Activated naive CD8-positive, alpha-beta T cell treated with anti-CD3 and anti-CD28 coated beads for 36 hours (primary cell): ENCODE measurements at places on chromosomes 13 and 19. TPM values are rescaled to one million over a fixed set of nuclear protein-coding genes. Genes with fewer than 3 reads are reported as not detected.

The LILRA5 gene
- not detected for total RNA-seq

The NDUFA13 gene
- 312 TPM for total RNA-seq

The ZNF560 gene
- 0.60 TPM for total RNA-seq

The TEX26 gene
- not detected for total RNA-seq

The MBD3 gene
- total RNA-seq: 111 TPM

- peaks cover 8% of the 10 kb centered on the region for H3K4me1 ChIP-seq
- no peaks in the 10 kb centered on the region for H3K27me3 ChIP-seq
- no peak for DNase-seq
- H3K36me3 ChIP-seq: no peaks in the 10 kb centered on the region
- H3K27ac ChIP-seq: no peak overlapping the region
- no peak overlapping the region for H3K4me3 ChIP-seq
Observed at GRCh38 chr19:42455086-42455485, 12.3 kb upstream of the CXCL17 start.

- H3K4me1 ChIP-seq: no peaks in the 10 kb centered on the region
- no peaks in the 10 kb centered on the region for H3K27me3 ChIP-seq
- DNase-seq: no peak
- H3K36me3 ChIP-seq: peaks cover 2% of the 10 kb centered on the region
- H3K27ac ChIP-seq: no peak overlapping the region
Observed at GRCh38 chr19:31562966-31563612, 213.9 kb upstream of the TSHZ3 start.

DNA sequence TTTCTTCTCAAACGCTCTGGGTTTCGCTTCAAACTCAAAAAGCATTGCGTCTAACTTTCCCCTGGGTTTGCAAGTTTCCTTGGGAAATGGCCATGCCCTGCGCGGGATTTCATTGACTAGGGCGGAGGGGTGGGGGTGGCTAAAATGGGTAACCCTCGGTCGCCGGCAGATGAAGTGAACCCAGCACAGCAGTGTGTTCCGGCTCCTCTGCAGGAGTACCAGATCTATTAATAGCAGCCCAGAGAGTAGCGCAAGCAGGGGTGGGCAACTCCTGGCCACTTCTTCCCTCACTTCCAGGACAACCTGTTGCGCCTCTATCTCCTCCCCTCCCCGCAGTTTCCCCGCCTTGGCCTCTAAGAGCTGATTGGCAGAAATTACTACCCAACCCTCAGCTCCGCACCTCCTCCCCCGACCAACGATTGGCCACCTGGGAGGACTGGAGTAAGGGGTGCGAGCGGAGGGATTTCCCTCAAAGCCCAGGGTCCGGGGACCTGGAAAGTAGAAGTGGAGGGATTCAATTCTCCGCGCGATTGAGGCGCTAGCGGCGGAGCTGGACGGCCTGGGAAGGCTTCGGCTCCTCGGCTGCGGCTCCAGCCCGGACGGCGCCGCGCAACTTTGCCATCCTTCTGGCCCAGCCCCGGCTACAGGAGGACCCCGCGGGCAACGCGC lies at the start of gene FREM2:
Gene FREM2, plus strand, starts transcription at position 501 of the 669 bp plus-strand sequence. CDS start 268 bp downstream, outside the sequence.
- H3K4me3 ChIP-seq: peak within 1 kb of the TSS; percentile 19
- peaks cover 33% of the 10 kb centered on the region for H3K27me3 ChIP-seq
- H3K36me3 ChIP-seq: no peaks in the 10 kb centered on the region
- DNase-seq: no peak
- no peak within 1 kb of the TSS for H3K27ac ChIP-seq

DNA sequence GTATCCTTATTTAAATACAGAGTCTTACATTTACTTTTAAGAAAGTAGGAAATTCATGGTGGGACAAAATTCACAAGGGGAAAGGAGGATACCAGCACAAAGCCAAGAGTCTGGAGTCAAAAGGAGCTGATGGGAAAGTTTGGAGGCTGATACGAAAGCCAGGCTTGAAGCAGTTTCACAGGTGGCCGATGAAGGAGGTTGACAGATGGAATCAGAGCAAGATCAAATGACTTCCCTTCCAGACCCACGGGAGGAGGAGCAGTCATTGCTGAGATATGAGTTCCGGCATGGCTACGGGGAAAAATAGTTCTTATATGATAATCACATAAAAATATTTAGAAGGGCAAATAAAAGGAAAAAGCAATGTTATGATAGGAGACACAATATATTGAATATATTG lies 65.0 kb downstream of the DGKH start:
- no peaks in the 10 kb centered on the region for H3K27me3 ChIP-seq
- peaks cover 11% of the 10 kb centered on the region for H3K4me1 ChIP-seq
- DNase-seq: no peak
- peaks cover 2% of the 10 kb centered on the region for H3K36me3 ChIP-seq
- H3K27ac ChIP-seq: no peak overlapping the region
- no peak overlapping the region for H3K4me3 ChIP-seq

DNA sequence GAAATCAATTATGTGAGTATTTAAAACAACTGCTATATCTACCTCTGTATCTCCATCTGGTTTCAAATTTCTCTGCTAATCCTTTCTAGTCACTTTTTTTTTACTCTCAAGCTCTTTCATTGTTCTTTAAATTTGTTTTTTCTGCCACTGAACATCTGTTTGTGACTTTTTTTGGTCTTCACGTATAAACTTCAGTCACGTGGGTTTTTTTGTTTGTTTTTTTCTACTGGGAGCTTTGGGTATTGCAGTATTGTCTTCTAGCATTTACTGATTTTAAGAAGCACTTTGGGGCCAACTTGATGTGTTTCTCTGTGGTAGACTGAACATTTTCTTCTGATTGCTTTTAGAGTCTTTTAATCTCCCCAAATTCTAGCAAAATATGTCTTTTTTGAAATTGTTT lies 262.6 kb upstream of the RXFP2 start:
- H3K4me1 ChIP-seq: no peaks in the 10 kb centered on the region
- H3K27me3 ChIP-seq: peaks cover 3% of the 10 kb centered on the region
- no peak overlapping the region for H3K4me3 ChIP-seq

- H3K4me3 ChIP-seq: peak within 1 kb of the TSS; percentile 91
- H3K27me3 ChIP-seq: no peaks in the 10 kb centered on the region
- DNase-seq: peak; percentile 99
Observed at GRCh38 chr19:9834726-9835506, at the start of gene PIN1. Gene PIN1, plus strand, starts transcription at chr19:9835318. Its CDS starts 27 bp downstream, at chr19:9835345.

DNA sequence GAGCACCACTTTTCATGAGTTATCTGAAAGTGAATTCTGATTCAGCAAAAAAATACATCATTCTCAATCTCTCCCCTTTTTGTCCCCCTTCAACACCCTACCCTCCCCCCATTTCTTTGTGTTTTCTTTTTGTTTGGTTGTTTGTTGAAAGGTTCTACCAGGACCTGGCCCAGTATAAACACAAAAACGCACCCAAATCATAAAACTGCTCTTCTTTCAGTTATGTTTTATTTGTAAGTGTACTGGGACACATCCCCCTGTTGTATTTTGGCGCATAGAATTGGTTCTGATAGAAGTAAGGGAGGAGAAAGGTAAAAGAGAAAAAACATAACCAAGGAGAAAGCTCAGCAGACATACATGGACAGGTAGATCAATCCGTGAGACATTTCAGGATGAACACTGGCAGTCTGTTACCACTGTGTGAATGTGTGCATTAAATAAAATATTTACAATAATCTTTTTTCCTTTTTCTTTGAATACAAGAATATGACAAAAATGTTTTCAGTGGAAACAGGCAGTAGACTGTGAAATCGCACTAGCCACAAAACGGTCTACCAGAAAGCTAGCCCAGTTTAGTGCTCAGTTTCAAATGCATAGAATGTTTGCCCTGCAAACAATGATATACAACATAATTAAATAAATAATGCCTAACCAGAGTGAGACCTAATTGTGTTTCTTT lies 4.2 kb downstream of the POU4F1 start:
- no peaks in the 10 kb centered on the region for H3K36me3 ChIP-seq
- H3K4me3 ChIP-seq: no peak overlapping the region
- DNase-seq: no peak
- H3K27ac ChIP-seq: no peak overlapping the region
- H3K27me3 ChIP-seq: peaks cover 90% of the 10 kb centered on the region
- H3K4me1 ChIP-seq: peaks cover 20% of the 10 kb centered on the region

DNA sequence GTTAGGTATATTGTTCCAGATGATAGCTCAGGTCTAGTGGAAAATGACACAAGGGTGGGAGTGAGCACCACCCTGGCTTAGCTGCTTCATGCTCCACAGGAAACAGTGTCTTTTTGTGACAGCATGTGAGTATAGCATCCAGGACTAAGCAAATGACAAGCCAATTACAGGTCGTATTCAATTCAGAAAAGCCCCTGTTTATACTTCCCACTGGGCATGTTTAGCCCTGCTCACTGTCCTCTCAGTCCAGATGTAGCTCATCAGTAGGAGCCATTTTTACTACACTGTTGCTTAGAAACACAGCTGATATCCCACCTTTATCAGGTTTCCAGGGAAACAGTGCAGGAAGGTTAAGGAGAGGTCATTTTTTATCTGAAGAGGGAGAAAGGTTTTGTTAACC lies 8.0 kb downstream of the ABHD13 start:
- no peak overlapping the region for H3K4me3 ChIP-seq
- DNase-seq: no peak
- H3K27ac ChIP-seq: no peak overlapping the region
- peaks cover 43% of the 10 kb centered on the region for H3K4me1 ChIP-seq
- H3K27me3 ChIP-seq: no peaks in the 10 kb centered on the region
- peaks cover 6% of the 10 kb centered on the region for H3K36me3 ChIP-seq

GRCh38 chr19:42196011-42197001 lies 21.2 kb downstream of the DEDD2 start:
- no peaks in the 10 kb centered on the region for H3K27me3 ChIP-seq
- peaks cover 50% of the 10 kb centered on the region for H3K36me3 ChIP-seq
- no peak overlapping the region for H3K27ac ChIP-seq
- peaks cover 51% of the 10 kb centered on the region for H3K4me1 ChIP-seq

- no peaks in the 10 kb centered on the region for H3K27me3 ChIP-seq
- H3K4me1 ChIP-seq: no peaks in the 10 kb centered on the region
- H3K4me3 ChIP-seq: no peak overlapping the region
- no peak overlapping the region for H3K27ac ChIP-seq
- no peak for DNase-seq
Observed at GRCh38 chr19:51882518-51882917, 5.2 kb downstream of the ZNF577 start.

GRCh38 chr13:107450931-107451330 lies 764.4 kb downstream of the LIG4 start:
- peaks cover 2% of the 10 kb centered on the region for H3K4me1 ChIP-seq
- no peak overlapping the region for H3K4me3 ChIP-seq
- H3K27ac ChIP-seq: no peak overlapping the region
- no peaks in the 10 kb centered on the region for H3K36me3 ChIP-seq
- H3K27me3 ChIP-seq: no peaks in the 10 kb centered on the region

DNA sequence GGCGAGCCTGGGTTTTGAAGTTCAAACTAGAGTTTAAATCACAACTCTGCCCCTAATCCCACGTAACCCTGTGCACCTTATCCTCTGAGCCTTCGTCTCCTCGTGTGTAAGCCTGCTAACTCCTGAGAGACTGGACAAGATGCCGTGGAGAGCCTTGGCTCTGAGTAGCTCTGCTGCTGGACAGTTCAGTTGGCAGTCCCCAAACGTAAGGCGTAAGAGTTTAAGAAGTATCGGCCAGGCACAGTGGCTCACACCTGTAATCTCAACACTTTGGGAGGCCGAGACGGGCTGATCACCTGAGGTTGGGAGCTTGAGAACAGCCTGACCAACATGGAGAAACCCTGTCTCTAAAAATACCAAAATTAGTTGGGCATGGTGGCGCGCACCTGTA lies 4.7 kb upstream of the CD79A start:
- H3K4me1 ChIP-seq: peaks cover 78% of the 10 kb centered on the region
- H3K4me3 ChIP-seq: no peak overlapping the region
- no peaks in the 10 kb centered on the region for H3K27me3 ChIP-seq
- H3K27ac ChIP-seq: peak overlapping the region; percentile 93

- no peaks in the 10 kb centered on the region for H3K27me3 ChIP-seq
- H3K36me3 ChIP-seq: peaks cover 12% of the 10 kb centered on the region
- H3K4me3 ChIP-seq: no peak overlapping the region
- no peak for DNase-seq
- H3K27ac ChIP-seq: peak overlapping the region; percentile 56
Observed at GRCh38 chr13:45512098-45512496, 47.4 kb downstream of the COG3 start.

- no peak overlapping the region for H3K4me3 ChIP-seq
- H3K27me3 ChIP-seq: no peaks in the 10 kb centered on the region
- no peak overlapping the region for H3K27ac ChIP-seq
- DNase-seq: no peak
- H3K4me1 ChIP-seq: peaks cover 32% of the 10 kb centered on the region
Observed at GRCh38 chr13:102768909-102769308, 4.7 kb downstream of the TEX30 start.

GRCh38 chr13:91146601-91147000 lies 200.9 kb upstream of the MIR17HG start:
- H3K4me1 ChIP-seq: no peaks in the 10 kb centered on the region
- H3K27ac ChIP-seq: no peak overlapping the region
- H3K4me3 ChIP-seq: no peak overlapping the region
- no peak for DNase-seq
- no peaks in the 10 kb centered on the region for H3K27me3 ChIP-seq

GRCh38 chr19:35329323-35329722 lies 336 bp downstream of the CD22 start:
- DNase-seq: no peak
- H3K4me3 ChIP-seq: peak overlapping the region; percentile 30

DNA sequence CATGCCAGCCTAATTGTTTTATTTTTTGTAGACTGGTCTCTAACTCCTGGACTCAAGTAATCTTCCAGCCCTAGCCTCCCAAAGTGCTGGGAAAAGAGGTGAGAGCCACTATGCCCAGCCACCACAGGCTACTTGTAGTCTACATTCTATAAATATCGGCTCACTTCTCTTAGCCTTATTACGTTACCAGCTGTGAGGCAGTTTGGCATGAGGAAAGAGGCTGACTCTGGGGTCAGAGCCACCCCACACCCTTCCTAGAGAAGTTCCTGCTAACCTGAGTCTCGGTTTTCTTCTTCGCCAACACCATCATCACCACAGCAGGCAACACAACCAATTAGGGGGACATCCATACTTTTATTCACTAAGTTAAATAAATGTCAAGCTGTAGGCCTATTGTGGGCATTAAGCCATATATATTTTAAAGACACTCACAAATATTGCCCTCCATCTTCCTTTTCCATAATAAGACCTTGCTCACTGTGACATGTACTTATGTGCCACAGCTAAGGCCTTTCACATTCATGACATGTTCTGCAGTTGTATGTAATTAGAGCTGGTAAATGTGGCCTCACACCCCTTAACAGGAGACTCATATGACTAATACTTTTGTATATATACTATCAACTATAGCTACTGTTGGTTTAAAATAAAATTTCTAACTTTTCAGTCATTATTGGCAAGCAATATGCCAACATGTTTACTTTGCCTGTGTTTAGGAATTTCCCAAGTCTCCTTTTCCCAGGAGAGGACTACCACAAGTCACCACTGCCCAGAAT lies 5.7 kb downstream of the SLC25A30 start:
- no peak overlapping the region for H3K27ac ChIP-seq
- peaks cover 4% of the 10 kb centered on the region for H3K36me3 ChIP-seq
- H3K4me1 ChIP-seq: peaks cover 24% of the 10 kb centered on the region
- no peaks in the 10 kb centered on the region for H3K27me3 ChIP-seq
- H3K4me3 ChIP-seq: no peak overlapping the region
